Kidney epithelial cell (primary cell): ENCODE measurements at places on chromosomes 6 and 20. TPM values are rescaled to one million over a fixed set of nuclear protein-coding genes. Genes with fewer than 3 reads are reported as not detected.
A peak's percentile ranks its signal among the peaks of the same experiment; 100 is the strongest.

GRCh38 chr20:10553326-10553984 lies 118.3 kb downstream of the SLX4IP start:
- DNase-seq = peak; percentile 49

- no peak for DNase-seq
These were observed 11.2 kb downstream of the CCDC167 start for GRCh38 chr6:37488476-37488875.

DNA sequence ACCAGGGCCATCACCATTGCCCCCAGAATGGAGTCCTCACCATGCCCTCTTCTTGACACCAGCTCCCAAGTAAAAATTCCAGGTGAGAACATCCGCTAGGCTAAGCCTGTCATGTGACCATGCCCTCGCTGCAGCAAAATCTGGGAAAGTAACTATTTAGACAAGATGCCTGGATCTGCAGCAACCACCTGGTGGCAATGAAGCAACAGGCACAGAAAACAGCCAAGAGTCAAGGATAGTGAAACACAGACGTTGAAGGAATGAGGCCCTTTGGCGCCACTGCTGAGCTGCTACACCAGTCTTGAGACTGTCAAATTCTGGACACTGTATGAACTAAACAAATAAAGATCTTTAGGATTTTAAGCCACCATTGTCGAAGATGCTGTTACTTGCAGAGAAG lies 30.1 kb upstream of the TGM6 start:
- DNase-seq = no peak

- DNase-seq = no peak
These were observed 22.5 kb downstream of the MOCS3 start for GRCh38 chr20:50980851-50981713.

DNA sequence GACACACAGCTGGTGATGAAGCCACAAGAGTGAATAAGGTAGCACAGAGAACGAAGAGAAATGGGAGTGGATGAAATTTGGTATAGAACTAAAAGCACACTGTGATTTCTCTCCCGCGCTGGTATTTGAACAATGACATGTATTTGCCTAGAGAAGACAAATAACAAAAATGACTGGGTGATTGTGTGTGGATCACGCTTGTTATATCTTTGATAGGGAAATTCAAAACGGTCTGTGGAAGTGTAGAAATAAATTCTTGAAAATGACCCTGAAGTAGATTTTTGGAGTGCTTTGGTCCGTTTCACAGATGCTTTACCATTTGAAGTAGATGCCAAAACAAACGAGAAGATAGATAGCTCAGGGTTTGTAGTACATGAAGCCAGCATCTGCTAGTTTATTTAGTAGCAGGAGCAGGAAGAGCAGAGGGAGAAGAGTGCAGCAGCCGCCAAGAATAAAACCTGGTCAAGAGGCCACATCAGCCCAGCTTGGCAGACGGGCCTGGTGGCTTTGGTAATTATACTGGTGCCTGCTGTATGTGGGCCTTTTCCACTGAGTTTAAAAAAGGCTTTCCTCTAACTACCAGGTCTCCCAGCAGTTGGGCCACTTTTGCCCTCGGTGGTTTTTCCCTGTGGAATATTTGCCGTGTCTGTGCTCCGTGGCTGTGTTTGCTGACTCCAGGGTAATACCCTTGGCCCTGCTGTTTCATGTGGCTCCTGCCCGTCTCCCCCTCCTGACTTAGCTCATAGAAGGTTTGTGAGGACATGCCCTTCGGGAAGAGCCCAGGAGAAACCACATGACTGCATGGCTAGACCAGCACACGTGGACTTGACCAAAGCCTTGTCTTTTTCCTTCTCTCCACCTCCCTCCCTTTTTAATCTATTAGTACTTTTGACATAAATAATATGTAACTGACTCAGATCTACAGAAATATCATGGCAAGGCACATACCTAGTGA lies 294.0 kb downstream of the SOX4 start:
- DNase-seq = no peak

DNA sequence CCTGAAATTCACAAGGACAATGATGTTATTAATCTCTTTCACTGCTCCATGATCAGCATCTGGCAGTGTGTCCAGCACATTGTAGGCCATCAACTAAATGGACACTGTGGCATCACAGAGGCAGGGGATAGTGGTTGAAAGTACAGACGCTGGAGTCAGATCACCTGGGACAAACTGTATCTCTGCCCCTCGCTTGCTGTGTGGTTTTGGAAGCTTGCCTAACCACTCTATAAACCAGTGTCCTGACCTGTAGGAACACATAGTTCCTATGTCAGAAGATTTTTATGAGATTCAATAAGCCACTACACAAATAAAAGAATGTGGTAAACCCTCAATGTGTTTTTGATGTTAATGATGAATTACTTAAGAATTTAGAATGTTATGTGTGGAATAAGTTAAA lies 219.3 kb upstream of the RNF217 start:
- DNase-seq = no peak

DNA sequence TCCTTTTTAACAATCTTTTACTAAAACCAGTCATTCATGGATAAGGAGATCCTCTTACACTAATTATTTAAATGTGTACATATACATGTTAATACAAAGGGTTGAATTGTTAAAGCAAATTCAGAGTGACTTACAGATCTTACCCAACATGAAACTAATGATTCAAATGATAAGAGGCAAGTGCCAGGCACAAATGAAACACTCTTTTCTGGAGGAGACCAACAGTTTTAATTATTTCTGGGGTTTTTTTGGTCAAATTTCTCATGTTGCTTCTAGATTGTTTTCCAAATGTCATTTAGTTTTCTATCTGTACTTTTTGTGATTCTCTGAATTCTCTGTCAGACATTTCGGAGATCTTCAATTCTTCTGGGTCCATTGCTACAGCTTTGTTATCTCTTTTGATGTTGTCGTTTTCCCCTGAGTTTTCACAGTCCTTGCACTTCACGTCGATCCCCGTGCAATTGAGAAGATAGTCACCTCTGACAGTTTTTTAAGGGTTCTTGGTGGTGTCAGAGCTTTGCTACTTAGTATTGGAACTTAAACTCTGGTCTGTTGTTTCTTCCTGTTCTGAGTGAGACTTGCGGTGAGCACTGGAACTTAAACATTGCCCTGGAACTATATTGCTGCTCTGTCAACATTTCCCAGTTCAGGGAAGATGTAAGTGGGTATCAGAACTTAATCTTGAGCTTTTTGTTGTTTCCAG lies 23.2 kb downstream of the MAS1 start:
- no peak for DNase-seq

DNA sequence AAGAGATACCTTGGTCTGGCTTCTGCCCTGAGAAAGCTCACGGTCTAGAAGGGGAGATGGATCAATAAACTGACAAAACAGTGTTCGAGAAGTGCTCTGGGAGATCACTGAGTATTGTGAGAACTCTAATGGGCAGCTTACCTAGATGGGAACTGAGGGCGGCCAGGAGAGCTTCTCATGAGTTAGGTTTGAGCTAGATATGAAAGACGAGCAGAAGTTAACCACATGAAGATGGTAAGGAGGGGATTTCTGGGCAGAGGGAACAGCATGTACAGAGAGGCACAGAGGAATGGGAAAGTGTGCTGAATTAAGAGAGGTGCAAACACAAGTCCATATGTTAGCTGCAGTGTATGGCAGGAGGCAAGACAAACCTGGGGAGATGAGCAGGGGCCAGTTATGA lies 11.9 kb downstream of the ZFAND3 start:
- no peak for DNase-seq

- DNase-seq = no peak
These were observed 80.1 kb upstream of the MARCKS start for GRCh38 chr6:113776998-113777397.

DNA sequence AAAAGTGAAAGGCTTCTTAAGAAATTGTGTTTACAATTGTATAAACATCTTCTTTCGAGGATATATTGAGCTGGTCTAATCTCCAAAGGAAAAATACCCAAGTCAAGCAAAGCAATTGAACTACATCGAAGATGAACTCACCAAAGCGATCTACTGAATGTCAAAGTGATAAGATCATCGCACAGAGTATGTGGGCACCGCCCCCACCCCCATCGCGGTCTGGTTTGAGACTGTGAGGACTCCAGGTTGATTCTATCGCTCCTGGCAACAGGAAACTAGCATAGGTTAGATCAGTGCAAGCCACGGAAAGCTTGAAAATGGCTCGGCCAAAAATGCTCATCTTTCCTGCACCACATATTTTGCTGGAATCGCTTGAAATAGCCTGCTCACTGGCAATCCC lies 133.2 kb upstream of the RPS6KA2 start:
- no peak for DNase-seq

DNA sequence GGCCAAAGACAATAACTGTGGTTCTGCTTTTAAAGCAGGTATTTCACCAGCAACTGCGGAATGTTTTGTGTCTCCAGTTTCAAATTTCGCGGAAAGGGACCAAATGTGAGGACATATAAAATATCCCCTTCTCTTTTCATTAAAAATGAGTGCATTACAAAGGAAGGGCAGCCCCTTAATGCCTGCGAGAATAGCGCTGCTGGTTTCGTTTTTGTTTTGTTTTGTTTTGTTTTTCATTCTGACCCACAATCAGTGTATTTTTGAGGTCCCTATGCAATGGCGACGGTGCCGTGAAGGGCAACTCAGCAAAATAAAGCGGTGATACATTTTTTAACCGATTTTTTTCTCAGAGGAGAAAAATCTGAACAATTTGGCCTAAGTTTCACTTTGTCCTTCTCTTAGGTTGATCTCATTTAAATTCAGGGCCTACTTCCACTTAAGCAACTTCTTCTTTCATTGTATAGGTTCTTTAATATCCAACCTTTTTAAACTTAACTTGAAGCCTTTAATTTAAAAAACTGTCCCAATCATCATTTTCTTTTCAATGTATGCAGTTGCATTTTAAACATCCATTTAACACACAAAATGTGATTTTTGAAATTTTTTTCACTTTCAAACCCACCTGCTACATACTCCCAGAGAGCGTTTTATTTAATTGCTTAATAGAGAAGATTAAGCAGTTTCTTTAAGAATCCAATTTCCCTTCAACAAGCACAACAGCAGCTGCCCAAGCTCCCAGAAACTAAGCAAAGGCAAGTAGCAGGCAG lies 2.9 kb upstream of the HIVEP2 start:
- DNase-seq = no peak

GRCh38 chr20:58684291-58684690 lies 8.3 kb upstream of the NPEPL1 start:
- DNase-seq = peak; percentile 7

DNA sequence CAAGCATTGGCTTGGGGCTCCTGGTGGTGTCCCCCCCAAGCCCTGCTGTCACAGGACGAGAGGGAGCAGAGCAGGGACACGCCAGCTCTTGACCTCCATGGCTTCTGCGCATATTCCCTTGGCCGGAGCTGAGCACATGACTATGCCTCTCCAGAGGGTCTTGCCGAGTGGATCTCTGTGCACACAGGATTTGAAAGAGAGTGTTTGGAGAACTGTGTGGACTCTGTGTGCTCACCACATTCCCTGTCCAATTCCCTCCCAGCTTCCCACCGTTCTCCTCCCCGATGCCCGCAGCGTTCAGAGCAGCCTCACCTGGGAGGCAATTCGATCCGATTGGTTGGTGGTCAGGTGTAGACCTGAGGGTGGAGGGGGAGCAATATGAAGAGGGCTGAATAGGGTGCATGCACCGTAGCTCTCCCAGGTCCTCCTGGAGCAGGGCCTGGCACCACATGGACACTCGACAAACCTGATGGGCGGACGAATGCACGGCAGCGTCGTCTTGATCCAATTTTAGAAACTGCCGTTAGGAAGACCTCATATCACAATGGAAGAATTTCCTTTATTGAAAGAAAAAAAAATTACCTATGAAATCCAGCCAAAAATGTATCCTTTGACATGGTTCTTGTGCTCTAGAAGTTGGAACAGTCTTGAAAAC lies 287.8 kb downstream of the CDH4 start:
- no peak for DNase-seq

DNA sequence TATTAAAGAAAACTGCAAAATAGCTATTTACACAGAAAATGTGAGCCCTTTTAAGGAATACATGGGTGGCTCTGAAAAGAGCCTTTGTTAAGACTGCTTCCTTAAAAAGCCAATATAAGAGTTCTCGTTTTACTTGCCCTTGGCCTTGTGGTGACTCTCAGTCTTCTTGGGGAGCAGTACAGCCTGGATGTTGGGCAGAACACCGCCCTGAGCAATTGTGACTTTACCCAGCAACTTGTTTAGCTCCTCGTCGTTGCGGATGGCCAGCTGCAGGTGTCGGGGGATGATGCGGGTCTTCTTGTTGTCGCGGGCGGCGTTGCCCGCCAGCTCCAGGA lies 111.5 kb downstream of the HFE start:
- no peak for DNase-seq

- no peak for DNase-seq
These were observed 21.3 kb downstream of the TNXB start for GRCh38 chr6:32087574-32088486.

- DNase-seq = no peak
These were observed 130.6 kb downstream of the BMP7 start for GRCh38 chr20:57135875-57136274.

DNA sequence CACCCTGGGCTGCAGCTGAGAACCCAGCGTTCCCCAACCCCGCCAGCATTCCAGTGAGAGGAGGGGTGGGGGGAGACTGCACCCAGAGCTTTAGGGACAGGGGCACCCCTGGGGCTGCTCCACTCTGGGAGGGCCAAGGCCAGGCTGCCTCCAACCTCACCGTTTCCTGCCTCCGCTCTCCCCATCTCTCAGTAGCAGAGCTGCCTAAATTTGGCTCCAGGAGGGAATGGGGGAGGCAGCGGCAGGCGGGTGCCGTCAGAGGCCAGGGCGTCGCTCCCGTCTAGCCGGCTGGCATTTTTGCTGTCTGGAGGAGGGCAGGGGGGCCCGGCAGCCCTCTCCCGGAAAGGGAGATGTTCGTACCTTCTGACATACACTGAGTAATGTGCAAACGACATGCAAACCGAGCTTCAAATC lies 46.6 kb downstream of the NOL4L start:
- no peak for DNase-seq

- DNase-seq = peak; percentile 56
These were observed at the start of gene SNPH for GRCh38 chr20:1266167-1266973. Gene SNPH (plus strand): TSS chr20:1266294. CDS start chr20:1296240, 29,946 bp downstream.

- DNase-seq = no peak
These were observed 308.1 kb upstream of the HS3ST5 start for GRCh38 chr6:114650891-114651290.

PPIL1 gene
- 49.5 and 52.4 TPM in 2 replicates for total RNA-seq

PGBD1 gene
- 4.8 and 6.6 TPM in 2 replicates for total RNA-seq

SPDEF gene
- total RNA-seq = not detected in 2 replicates

MAFB gene
- total RNA-seq = 3.5 and 5.2 TPM in 2 replicates

COL9A3 gene
- 5.4 and 10.4 TPM in 2 replicates for total RNA-seq

DLK2 gene
- not detected in 2 replicates for total RNA-seq

GSTA3 gene
- not detected in 2 replicates for total RNA-seq

SOBP gene
- total RNA-seq = 1.2 and 1.8 TPM in 2 replicates

BNIP5 gene
- total RNA-seq = 0.07 TPM in 1 of 2 replicates, not detected in the other
